ENCODE measurements at places on chromosomes 6 and 20.
A peak's percentile ranks its signal among the peaks of the same experiment; 100 is the strongest.

GRCh38 chr6:159739341-159739740 lies 12.0 kb downstream of the WTAP start:
- no peak for DNase-seq

DNA sequence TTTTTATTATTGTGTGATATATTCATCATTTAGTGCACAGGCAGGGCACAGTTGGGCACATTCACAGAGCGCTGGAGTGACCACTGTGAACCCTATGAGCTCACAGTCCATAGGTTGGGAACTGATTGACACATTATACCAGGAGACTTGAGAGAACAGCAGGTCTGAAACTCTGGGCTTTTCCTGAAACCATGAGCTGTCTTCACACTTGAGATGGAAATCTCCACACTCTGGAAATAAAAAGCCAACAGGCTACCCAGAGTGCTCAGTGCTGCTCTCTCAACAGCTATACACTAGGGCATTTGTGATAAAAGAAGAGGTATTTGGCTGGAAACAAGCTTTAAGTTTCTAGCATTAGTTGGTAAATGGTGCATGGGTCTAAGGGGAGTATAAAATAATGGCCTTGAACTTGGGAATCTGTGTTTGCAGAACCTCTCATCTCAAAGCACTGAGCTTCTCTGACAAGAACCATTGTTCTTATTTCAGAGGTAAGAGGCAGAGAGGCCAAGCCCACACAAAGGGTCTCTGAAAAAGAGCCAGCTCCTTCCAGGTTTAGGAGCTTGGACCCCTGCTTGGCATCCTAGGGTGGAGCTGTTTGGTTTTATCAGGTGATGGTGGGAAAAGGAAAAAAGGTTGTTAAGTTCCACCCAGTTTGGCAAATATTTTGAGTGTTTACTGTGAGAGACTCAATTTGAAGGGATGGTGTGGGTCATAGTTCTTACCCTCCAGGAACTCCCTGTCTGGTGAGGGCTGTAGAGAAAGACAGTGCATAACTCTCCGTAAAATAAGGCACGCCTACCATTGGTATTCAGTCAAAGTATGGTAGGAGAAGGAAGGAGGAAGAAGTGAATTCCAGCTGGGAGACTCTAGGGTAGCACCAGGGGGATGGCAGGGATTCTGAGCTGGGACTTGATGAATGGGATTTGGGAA lies 14.5 kb downstream of the CHMP4B start:
- no peak for DNase-seq

- DNase-seq: no peak
Measured at GRCh38 chr6:28693751-28694443, 168.2 kb downstream of the GPX5 start.

DNA sequence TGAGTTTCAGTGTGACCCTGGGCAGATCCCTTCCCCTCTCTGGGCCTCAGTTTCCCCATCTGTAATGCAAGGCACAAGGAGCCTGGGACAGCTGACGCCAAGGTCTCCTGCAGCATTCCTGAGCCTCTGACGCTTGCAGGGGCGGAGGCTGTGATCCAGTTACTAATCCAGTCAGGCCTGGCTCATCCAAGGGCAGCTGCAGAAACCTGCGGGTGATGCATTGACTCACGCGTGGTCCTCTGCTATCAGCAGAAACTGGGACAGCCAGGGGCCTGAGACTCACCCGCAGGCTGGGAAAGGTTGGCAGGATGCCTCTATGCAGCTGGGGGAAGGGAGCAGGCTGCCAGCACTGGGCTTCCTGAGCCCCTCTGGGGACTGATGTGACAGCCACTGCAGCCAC lies 65.0 kb upstream of the SIRPA start:
- DNase-seq: peak; percentile 73

GRCh38 chr20:38872491-38873049 lies 53.6 kb upstream of the FAM83D start:
- no peak for DNase-seq

GRCh38 chr6:170034294-170034693 lies 256.6 kb downstream of the DLL1 start:
- no peak for DNase-seq

Measured in 8988T (cell line).